ENCODE measurements at places on chromosomes 4 and X.

DNA sequence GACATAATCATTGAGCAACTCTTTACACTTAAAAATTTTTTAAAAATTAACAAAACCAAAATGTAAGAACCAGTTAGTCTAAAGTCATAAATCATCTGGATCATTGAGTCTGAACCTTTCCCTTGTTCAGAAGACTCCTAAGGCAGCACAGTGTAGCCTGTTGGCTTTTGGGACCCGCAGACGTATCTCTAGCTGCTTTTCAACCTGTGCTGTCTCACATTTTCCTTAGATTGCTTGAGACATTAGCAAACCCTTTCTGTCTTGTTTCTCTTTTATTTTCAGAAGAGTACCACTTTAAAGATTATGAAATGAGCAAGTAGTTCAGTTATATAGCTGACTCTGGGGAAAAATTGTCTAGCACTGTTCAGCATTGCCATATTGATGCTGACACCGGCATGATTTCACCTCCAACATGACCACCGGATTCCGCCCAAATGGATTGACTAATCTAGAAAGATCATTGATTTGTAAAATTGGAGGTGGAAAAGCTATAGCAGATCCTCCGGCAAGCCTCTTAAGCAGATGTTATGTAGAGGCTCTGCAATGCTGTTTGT, 8.9 kb downstream of the TCEANC start:
- ATAC-seq: no peak

DNA sequence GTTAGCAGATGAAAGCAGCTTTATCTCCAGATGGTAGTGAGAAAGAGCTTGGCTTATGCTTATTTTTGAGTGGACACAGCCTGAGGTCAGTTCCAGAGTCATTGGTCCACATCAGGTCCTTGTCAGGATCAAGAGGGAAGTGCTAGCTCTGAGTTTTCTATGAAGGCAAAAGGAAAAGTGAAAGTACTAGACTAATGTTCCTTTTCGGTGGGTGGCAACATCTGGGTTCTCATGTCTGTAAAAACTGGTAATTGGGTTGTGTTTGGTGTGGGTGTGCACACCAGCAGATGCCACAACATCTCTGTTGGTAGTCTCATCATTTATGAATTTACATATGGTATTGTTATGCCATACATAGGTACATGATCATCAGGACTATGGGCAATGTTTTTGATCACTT, 210.5 kb downstream of the PWWP3B start:
- ATAC-seq: no peak

- ATAC-seq: no peak
These were observed 22.2 kb downstream of the HMX1 start for GRCh38 chr4:8849266-8850073.

- ATAC-seq: no peak
These were observed 9.9 kb downstream of the BCAP31 start for GRCh38 chrX:153714256-153714655.

DNA sequence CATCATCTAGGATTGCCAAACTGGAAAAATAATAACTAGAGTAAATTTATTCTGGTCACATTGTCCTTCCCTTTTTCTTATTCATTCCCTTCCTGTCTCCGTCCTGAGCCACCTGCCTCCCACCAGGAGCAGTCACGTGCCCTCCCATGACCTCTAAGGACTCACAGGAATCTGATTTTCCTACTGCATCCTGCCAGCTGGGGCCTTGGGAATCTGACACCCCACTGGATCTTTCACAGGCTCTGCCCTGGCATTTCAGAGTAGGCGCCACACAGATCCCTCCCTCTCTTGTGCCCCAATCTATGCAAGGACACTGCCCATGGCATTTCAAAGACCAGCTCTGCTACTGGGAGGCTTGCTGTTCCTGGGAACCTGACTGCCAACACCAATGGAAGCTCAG, 520.5 kb downstream of the PPARGC1A start:
- no peak for ATAC-seq

GRCh38 chrX:55220119-55220794, at the start of gene PAGE5:
PAGE5 (plus strand) TSS chrX:55220346; CDS start chrX:55221383, 1,037 bp downstream.
- no peak for ATAC-seq

GRCh38 chr4:102981005-102981404, 38.5 kb downstream of the SLC9B1 start:
- ATAC-seq: no peak

GRCh38 chr4:146428298-146428697, 93.4 kb downstream of the SLC10A7 start:
- no peak for ATAC-seq

DNA sequence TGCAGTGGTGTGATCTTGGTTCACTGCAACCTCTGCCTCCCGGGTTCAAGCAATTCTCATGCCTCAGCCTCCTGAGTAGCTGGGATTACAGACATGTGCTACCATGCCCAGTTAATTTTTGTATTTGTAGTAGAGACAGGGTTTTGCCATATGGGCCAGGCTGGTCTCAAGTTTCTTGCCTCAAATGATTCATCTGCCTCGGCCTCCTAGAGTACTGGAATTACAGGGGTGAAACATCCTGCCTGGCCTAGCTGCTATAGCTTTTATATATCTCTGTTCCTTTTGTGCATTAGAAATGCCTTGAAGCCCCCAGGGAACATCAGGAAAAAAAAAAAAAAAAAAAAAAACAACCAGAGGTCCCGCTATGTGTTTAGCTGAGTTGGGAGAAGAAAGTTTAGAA, 34.8 kb downstream of the UBE2K start:
- no peak for ATAC-seq

GRCh38 chr4:147447786-147448185, 33.1 kb upstream of the EDNRA start:
- no peak for ATAC-seq

DNA sequence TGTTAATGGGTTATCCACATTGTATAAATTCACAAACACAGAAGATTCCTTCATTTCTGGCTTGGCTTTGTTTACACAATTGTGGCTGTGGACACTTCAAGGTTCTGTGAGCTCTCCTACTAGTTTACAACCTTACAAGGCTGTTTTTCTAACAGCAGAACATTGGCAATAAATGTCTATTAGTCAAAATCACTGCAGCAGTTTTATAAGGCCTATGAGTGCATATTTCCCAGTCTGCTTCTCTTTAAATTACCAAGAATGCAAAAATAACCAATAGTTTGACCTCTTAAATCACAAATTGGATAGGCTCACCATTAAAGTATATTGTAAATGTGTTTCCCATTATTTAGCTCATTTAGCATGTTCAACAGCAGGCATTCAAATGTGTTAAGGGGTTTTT, 239.2 kb downstream of the DKK2 start:
- ATAC-seq: no peak

DNA sequence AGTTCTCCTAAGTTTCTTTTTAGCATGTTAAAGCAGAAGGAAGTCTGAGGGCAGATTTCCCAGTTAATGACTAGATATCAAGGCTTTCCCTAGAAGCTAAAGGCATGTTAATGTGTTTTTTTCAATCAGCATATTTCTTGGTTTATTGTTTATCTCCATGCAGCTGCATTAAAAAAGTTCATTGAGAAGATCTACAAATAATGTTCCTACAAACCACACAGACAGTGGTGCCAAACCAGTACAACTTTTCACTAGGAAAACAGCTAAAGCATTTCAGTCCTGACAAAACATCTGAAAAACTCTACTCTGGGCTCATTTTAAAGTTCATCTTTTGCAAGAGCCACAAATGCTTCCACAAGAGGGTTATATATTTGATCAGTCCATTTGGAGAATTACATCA, 320.0 kb downstream of the ADGRL3 start:
- ATAC-seq: no peak

GRCh38 chr4:68606240-68606639, 30.1 kb upstream of the UGT2B17 start:
- ATAC-seq: no peak

- no peak for ATAC-seq
These were observed 29.8 kb downstream of the MSN start for GRCh38 chrX:65697211-65697641.

- ATAC-seq: peak; percentile 51
These were observed 256.9 kb downstream of the ADAMTS3 start for GRCh38 chr4:72312032-72312650.

- ATAC-seq: no peak
These were observed 77.1 kb upstream of the RXFP1 start for GRCh38 chr4:158444621-158445020.

- no peak for ATAC-seq
These were observed 12.8 kb upstream of the IQSEC2 start for GRCh38 chrX:53294024-53294648.

DNA sequence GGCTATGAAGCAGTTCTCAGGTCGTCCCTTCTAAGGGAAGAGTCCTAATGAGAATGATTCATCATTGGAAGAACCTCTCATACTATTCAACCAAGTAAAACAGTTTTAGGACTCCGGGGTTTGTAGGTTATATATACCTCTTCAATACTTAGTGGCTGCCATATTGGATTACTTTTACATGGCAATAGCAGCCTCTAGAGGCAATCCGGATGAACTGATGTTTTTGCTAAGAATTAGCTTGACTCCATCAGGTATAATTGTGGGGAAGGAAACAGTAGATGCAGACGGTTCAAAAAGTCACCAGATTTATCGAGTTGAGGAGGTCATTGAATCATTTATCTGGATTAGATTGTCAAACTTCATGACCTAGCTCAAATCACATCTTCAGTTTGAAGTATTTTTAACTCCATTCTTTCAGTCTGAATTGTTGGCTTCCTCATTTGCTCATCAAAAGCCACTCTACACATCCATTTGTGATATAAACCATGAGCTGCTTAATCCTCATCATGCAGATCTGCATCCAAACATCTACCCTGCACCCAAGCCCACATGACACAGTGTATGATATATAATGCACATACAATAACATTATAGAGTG, 28.4 kb downstream of the GUCY1B1 start:
- ATAC-seq: peak; percentile 36

DNA sequence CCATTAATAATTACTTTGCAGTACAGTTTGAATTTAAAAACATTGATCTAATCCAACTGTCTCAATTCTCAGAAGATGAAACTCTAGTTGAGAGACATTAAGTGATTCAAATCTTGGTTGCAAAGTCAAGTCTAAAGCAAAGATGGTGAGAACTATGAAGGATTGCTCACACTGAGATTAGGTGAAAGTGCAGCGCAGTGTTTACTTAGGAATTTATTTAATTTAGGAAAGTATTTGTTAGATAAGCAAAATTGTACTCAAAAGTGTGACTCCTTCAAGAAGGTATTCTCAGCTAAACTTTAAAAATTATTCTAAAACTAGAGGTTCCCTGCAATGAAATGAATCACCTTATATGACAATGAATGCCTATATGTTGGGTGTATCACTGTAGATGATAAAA, 454.9 kb downstream of the PDGFC start:
- no peak for ATAC-seq

GRCh38 chrX:2463973-2464676, 36.7 kb downstream of the DHRSX start:
- ATAC-seq: no peak

All from stimulated activated memory B cell treated with anti-CD40 and anti-IgM and Interleukin-4, amounts not matched to agents 10 μg/mL and 1 μg/mL and 100 μg/mL, for 72 hours (primary cell).